ENCODE measurements at places on chromosomes 5 and 9.

GRCh38 chr9:129495620-129496472, 125.1 kb downstream of the C9orf50 start:
- peak; percentile 66 for DNase-seq

GRCh38 chr5:180611140-180611850, 20.0 kb upstream of the SCGB3A1 start:
- no peak for DNase-seq

- no peak for DNase-seq
Observed at GRCh38 chr5:68287631-68287975, 72.0 kb downstream of the PIK3R1 start.

GRCh38 chr9:136662326-136662655, 425 bp upstream of the EGFL7 start:
- no peak for DNase-seq

DNA sequence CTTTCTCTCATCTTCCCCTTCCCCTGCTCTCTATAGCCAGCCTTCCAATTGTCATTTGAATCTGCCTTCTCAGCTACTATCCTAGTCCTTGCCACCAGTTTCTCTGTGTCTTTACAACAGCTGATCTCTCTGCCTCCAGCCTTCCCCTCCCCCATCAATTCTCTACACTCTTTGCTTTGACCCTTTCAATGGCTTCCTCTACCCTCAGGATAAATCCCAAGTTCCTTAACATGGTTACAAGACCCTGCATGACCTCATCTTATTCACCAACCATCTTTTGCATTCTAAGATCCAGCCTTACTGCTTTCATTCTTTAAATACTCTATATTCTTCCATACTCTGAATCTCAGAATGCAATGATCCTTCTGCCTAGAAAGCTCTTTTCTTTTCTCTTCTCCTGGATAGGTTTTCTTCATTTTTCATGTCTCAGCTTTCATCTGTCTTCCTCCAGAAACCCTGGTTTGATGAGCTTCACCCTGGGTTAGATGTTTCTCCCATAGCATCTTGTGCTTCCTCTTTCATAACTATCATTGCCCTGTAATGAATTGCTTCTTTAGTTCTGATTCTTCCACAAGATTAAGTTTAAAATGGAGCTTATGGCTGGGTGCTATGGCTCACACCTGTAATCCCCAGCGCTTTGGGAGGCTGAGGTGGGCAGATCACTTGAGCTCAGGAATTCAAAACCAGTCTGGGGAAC, 58.6 kb upstream of the ZSWIM6 start:
- no peak for DNase-seq

DNA sequence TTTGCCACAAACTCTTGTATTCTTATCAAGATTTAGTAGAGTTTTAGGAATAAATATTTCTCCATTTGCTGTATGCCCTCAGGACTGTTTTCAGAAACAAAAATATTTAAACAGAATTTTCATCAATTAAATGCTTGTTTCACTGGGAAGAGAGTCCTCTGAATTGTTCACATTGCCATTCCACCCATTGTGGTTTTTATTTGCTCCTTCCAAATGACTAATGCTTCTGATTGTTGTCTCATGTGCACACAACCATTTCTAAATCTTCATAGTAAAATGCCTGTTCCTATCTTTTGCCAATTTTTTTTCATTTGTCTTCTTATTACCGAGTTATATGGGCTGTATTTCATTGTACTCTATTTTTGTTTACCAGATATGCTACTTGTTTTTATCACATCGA, 10.6 kb downstream of the MARCOL start:
- no peak for DNase-seq

DNA sequence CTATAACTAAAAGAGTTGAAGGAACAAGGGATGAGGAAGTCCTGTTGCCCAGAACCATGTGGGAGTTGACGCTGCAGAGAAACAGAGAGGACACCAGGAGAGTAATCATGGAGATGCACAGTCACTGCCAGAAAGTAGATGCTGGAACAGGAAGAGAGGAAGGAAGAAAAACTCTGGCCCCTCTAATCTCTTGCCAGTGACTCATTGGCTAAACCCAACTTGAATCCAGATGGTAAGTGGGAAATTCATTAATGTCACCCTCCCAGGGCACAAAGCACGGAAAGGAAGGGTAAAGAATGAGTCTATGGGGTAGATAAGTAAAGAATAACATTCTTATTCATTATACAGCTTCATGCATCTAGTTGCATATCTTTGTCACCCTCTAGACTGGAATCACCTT, 631.9 kb downstream of the PRELID2 start:
- no peak for DNase-seq

- no peak for DNase-seq
Observed at GRCh38 chr5:31809050-31809870, 170.3 kb downstream of the PDZD2 start.

DNA sequence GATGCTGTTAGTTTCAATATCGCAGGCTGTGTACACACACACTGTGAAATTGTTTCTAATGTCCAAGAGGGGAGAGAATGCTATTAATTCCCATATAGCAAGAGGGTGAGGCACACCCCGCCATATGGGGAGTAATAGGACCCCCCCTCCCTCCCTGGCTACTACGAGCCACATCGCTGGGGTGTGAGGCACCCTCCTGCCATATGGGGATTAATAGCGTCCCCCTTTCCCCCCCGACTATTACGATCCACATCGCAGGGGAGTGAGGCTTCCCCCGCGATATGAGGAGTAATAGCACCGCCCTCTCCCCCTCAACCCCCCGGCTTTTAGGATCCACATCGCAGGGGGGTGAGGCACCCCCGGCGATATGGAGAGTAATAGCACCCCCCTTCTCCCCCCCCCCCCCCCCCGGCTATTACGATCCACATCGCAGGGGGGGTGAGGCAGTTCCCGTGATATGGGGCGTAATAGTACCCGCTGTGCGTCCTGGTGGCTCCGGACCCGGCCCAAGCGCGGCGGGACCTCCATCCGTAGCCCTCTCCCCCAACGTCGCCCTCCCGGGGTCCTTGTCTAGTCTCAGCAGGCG, 494 bp upstream of the STK32A start:
- no peak for DNase-seq

GRCh38 chr9:87888501-87888900, 5.8 kb downstream of the SPATA31E1 start:
- DNase-seq = no peak

DNA sequence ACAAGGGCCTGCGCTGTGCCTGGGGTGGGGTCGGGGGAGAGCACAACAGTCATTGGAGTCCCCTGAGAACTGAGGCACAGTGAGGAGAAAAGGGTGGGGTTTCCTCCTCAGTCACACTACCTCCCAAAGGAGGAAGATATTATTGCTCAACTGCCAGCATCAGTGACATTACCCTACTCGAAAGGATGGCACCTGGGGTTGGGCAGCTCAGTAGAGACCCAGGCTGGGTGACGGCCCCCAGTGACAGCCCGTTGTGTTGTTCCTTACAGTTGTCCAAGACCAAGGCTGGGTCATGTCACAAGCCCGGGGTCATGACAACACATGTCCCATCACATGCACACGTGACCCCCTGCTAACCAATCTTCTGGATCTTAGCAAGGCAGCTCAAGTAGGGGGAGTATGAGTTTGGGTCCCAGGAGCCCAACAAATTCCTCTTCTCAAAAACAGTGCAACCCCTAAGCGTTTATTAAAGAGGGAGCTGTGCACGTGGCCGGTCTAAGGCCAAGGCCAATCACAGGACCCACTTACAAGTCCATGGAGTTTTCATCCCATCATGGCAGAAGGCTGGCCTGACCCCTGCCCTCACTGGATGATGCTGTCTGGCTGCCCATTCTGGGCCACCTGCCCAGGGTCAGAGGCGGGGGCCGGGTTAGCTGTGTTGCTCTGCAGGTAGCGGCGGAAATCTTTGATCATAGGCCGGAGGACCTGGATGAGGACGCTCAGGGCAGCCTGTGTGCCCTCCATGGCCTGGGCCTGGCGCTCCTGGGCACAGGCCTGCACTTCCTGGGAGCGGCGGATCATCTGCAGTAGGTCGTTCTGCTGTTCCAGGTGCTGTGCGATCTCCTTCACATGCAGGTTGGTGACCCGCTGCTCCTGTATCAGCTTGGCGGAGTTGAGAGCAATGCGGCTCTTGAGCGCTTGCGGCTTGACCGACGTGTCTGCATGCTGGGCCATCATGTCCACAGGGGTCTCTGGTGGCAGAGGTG, 4.0 kb downstream of the NAIF1 start:
- DNase-seq = no peak

- DNase-seq = no peak
Observed at GRCh38 chr9:3261484-3261883, 264.3 kb downstream of the RFX3 start.

- no peak for DNase-seq
Observed at GRCh38 chr5:139474890-139475791, 4.3 kb downstream of the SMIM33 start.

DNA sequence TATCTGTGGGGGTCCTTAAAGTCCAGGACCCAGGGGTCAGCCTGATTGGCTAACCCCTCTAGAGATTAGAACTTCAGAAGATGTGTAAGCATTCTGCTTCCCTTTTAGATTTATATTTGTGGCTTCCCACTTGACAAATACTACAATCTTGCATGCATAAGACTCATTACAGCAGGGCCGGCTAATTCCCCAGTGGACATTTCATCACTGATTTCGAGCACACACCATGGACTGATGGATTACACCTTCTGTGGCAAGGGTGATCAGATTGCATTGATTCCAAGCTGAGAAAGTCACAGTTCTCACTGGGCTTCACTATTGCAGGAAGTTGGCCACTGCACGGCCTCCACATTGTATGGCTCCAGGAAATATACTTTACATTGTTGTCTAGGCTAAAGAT, 65.8 kb upstream of the DAPK1 start:
- no peak for DNase-seq

GRCh38 chr9:134607971-134608370, 33.6 kb upstream of the COL5A1 start:
- no peak for DNase-seq

- DNase-seq = no peak
Observed at GRCh38 chr9:76690973-76691370, 73.3 kb upstream of the PCA3 start.

DNA sequence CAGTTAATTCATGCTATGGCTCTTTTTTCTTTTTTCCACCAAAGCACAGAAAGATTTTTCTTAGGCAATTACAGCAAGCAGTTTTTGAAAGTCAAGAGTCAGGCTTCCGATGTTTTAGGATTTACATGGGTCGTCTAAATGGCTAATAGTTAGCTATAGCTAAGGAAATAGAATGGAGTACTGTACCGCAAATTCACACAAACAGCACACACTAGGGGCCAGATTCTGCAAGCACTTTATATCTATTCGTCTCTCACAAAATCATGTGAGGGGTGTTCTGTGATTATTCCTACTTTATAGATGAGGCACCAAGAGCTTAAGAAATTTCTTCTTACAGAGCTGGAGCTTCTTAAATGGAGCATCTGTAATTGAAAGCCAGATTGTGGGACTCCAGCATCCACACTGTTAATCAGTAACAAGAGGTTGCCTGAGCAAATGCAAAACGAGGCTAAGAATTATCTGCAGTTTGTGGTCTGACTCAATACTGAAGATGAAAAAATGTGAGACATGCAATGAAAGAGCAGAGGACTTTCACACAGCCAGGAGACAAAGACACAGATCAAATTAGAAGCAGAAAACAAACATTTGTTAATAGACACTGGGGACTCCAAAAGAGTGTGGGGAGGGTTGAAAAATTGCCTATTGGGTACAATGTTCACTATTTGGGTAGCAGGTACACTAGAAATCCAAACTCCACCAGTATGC, 62.7 kb upstream of the CTXN3 start:
- no peak for DNase-seq

DNA sequence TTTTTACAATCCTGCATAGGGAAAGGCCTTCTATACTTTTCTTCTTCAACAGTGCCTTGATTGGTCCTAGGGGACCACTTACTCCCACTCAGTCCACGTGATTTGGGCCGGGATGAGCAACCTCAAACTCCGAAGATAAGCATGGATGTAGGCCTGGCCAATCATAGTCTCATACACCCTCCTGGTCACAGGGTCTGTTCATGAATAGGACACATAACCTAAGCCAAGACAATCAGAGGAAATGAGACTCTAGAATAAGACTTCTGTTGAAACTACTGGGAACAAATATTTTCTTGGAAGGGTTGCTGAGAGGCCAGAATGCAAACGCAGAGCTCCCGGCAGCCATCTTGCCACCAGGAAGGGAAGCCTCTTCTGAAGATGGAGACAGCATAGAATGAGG, 68.1 kb downstream of the ARL15 start:
- DNase-seq = no peak

DNA sequence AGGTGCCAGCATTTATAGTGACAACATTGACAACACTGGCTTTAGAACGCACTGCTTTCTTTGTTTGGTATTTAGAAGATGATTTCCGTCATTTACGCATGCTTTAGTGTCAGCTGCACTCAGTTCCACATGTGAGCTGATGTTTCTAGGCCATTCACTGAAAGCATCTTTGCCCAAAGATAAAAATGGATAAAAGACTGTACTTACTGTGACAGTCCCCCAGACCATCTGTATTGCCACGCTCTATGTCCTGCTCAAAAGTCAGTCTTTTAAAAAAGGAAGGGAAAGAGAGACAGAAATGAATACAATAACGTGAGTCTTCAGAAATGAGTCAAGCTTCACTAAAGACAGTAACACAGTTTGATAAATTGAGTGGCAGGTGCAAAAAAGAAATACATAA, 99.3 kb downstream of the SEMA6A start:
- no peak for DNase-seq

DNA sequence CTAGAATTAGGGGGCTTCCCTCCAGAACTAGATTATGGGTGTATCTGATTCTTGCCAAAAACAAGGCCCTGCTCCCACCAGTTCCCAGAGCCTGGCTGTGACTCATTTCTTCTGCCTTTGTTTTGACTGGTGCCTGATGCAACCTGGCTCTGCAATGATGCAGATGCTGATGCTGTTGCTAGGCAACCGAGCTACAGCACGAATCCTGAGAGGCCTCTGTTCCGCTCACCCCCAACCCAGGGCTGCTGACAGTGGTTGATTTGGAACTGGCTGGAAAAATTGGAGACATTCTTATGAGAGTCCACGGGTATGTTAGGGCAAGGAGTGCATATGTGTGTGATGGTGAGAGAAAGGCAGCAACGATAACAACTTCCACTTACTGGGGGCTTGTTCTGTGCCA, 100.3 kb downstream of the NSG2 start:
- DNase-seq = no peak

DNA sequence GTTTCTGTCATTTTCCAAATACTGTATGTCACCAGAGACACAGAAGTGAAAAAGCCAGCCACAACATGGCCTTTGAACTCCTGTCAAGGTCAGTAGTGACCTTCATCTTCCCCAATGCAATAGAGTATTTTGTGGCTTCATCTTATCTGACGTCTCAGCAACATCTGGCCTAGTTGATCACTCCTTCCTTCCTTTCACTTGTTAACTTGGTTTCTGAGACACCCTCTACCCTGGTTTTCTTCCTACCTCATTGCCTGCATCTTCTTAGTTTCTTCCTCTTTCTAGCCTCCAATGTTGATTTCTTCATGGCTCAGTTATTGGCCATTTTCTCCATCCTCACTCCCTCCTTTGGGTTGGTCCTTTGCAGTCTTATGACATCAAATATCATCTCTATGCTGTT, 36.3 kb downstream of the GLIS3 start:
- DNase-seq = no peak

DNA sequence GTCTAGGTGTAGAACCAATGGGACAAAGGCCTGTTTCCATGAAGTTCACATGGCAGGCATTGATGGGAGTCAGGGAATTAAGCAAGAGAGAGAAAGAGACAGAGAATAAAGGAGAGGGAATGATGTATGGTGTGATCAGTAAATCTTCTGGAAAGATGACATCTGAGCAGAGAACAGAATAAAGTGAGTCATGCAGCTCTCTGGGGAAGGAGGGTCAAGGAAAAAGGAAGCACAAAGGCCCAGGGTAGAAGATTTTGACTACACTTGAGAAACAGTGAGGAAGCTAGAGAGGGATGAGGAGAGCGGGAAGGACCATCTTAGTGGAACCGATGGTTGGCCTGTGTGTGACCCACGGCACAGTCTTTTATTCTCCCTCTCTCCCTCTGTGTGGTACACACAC, 425.9 kb downstream of the SPOCK1 start:
- no peak for DNase-seq

All from activated B cell treated with CpG ODN at 0.5 μM for 24 hours (primary cell).